T-helper 2 cell (primary cell): ENCODE measurements at places on chromosomes 3 and 15.

DNA sequence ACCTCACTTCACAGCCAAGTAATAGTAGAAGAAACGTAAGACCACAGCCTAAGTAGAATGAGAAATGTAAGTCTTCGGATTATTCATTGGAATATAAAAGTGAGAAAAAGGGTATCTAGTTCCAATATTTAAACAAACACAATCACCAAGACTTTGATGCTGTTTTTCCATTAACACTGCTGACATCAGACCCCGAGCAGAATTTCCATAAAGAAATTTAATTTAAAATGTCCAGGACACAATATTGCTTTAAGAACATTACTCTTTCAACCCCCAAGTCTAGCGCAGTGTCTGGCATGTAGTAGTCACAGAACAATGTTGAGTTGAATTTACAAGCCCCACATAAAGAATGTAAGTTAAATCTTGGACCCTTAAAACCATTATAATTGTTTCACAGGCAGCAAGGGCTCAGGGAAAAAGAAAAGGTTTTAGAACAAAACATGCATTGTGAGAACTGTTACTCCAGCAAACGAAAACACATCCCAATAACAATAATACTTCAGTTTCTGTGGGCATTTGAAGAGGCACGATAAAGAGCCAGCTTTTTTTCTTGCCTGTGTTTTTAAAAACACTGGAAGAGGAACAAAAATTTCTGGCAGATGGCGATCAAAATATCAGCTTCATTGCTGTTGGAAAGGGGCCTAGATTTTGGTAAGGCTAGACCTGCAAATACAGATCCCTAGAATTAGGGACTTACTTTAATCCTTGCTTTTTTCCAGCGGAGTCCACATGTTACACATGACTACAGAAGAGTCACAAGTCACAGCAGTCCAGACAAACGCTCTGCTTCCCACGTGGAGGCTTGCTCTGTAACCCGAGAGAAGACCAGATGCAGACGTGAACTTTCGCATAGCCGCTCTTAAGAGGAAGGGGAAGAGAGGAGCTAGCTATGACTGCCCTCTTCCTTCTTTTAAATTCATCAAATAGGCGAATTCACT is 77.9 kb upstream of the IGSF10 start:
- DNase-seq, result no peak

GRCh38 chr15:90174140-90174875 is 26.8 kb upstream of the SEMA4B start:
- no peak for DNase-seq

DNA sequence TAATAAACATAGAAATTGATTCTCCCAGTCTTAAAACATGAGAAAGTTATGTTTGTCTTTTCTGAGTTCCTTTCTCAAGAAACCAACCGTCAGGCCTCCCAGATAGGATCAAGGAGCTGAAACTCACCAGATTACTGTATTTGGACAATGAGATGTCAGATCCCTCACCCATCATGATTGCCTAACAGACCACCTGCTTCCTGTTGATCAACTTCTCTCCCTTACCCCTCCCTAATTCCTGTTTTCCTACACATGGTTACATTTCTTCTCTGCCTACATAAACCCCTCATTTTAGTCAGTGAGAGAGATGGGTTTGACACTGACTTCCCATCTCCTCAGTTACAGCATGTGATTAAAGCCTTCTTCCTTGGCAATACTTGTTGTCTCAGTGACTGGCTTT is 917.5 kb downstream of the FHIT start:
- no peak for DNase-seq

DNA sequence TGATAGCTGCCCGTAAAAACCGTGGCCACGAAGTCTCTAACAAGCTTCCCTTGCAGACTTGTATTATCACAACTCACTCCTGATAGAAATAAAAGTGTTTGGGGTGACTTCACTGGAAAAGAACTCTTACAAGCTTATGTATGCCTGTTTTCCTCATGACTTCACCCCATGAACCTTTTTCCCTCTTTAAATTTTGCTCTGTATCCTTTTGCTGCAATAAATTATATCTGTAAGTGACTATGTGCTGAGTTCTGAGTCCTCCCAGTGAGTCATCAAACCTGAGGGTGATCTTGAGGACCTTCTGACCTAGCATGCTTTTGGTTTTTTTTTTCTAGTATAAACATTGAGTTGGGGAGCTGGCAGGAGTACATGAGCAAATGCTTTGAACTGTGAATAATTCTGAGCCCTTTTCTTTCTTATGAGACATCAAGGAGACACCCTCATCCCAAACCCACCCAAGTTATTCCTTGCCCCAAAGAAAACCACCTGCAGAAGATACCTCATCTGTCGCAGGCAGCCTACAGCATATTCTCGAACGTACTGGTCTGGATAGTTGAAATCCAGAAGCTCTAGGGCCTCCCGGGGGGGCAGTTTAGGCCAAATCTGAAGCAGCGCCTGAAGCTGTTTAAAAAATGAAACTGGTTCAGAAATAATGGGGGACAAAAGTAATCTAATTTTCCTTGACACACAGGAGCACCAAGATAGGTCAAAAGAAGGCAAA is 85.9 kb downstream of the FAIM start:
- DNase-seq, result no peak

DNA sequence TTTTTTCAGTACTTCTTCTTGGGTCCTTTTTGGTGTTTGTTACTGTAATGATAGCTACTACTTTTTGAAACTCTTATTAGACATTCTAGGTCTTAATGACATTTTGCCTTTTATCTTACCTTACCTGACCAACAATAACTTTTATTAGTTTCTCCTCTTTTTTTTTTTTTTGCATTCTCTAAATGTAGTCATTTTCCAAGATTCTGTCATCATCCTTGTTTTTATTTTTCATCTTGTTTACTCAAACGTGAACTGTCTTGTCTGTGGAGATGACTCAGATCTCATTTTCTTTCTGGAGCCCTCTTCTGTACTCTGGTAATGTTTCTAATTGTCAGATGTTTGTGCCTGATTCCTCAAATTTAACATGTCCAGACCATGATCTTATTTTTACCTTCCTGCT is 2.9 kb downstream of the ABHD5 start:
- no peak for DNase-seq

GRCh38 chr3:141556034-141556433 is 69.2 kb downstream of the RASA2 start:
- no peak for DNase-seq

DNA sequence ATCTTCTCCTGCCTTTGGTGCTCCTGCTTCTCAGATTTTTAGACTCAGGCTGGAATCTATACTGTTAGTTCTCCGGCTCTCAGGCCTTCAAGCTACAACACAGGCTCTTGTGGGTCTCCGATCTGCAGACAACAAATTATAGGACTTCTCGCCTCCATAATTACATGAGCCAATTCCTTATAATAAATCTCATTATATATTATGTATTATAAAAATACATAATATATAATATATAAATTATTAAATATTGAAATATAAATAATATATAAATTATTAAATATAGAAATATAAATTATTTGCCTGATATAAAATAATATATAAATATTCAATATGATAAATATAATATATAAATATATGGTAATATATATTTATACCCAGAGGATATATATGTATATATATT is 1214.0 kb downstream of the ROBO2 start:
- no peak for DNase-seq

GRCh38 chr15:58770519-58770856 is 614 bp upstream of the MINDY2 start:
- peak; percentile 71 for DNase-seq

GRCh38 chr3:142318331-142318730 is 92.9 kb upstream of the GK5 start:
- no peak for DNase-seq

- DNase-seq, result no peak
Observed at GRCh38 chr3:50210510-50211367, 5.7 kb downstream of the SLC38A3 start.

- DNase-seq, result no peak
Observed at GRCh38 chr15:47750740-47751262, 33.5 kb downstream of the SEMA6D start.

DNA sequence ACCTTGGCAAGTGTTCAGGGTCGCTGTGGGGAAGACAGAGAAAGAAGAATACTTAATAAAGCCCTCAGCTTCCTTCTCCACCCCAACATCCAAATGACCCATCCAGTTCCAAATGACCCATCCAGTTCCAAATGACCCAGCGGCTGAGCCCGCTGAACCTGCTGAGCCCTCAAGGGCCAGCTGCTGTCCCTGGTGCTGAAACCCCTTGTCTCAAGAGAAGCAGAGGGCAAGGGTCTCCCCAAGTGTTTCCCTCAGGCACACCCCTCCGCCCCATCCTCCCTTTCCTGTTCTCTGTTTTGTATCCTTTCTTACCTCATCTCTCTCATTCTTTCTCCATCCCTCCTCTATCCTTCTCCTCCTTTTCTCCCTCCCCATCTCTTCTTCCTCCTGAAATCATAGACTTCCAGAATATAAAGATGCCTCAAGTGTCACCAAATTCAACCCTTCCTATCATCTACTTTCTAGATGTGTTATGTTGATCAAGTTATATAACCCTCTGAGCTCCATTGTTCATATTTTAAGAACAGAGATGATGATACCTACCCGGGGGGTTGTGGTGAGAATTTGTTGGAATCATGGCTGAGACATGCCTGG is 29.0 kb downstream of the CCDC33 start:
- DNase-seq, result no peak

DNA sequence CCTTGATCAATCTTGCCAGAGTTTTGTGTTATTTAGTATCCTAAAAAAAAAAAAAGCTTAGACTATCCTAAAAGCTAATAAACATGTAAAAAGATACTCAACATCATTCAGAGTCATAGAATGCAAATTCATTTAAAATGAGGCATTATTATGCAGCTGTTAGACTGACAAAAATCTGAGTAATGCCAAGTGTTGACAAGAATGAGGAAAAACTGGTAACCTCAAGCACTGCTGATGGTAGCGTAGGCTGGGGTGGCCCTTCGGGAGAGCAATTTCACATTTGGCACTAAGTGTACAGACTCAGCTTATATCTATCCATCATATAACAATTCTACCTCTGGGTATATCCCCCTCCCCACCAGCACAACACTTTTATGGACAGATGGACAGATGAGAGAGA is 280.4 kb downstream of the RAP2B start:
- peak; percentile 31 for DNase-seq

DNA sequence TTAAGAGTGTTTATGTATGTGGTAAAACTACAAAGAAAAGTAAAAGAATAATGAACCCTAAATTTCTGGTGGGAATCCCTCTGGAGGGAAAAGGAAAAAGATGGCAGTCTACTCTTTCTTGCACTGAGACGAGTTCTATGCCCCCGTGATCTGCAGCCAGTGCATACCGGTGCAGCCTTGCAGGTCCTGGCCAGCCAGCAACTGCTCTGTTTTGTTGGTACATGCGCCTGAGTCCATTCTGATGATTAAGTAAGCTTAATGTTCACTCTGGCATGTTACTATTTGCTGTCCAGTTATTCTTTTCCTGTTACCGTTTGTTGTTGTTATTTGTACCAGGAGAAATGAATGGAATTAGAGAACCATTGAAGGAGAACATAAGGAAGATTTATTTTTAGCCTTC is 95.1 kb upstream of the TMC3 start:
- DNase-seq, result no peak

DNA sequence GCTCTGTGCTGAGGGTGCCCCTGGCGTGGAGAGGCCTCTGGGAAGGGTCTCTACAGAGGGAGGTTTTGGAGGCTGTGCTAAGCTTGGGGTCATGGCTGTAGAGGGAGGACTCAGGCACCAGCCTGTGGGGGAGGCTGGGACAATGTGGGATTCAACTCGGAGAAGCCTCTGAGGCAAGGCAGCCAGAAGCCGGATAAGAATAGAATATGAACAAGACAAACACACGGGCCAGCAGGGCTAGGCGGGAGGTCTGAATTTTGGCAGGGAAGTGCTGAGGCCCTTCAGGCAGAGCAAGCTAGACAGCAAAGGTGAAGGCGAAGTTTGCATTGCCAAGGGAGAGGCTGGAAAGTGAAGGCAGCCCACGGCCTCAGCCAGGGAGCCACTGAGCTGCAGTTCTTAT is 612.1 kb upstream of the NR2F2 start:
- no peak for DNase-seq

DNA sequence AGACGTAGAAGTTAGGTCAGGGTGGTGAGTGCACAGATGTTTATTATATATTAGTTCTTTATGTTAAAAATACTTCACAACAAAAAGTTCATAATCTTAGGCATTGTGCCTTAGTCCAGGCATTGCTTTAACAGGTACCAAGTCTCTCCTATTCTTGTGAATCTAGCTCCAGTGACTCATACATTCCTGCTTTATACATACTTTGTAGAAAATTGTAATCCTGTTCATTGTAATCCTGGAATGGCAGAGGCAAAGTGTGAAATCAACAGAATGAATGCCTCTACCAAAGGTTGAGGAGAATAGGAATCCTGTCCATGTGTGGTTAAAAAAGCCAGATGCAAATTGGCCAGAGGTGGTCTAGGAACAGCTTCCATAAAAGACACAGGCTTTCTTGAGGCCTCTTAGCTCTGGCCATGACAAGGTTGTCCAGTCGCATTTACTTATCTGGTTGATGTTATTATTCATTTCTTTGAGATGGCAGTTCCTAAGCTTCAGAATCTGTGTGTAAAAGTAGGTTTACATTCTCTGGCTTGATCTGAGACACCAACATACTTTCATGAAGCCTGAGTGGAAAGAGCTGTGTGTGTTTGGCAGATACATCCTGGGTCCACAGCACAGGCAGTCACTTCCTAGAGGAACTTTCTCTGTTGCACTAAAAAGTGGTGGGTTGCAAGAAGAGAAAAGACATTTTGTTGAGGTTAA is 109.0 kb downstream of the CDIN1 start:
- DNase-seq, result no peak

- DNase-seq, result peak; percentile 83
Observed at GRCh38 chr3:10008588-10009344, 17.5 kb upstream of the FANCD2 start.

DNA sequence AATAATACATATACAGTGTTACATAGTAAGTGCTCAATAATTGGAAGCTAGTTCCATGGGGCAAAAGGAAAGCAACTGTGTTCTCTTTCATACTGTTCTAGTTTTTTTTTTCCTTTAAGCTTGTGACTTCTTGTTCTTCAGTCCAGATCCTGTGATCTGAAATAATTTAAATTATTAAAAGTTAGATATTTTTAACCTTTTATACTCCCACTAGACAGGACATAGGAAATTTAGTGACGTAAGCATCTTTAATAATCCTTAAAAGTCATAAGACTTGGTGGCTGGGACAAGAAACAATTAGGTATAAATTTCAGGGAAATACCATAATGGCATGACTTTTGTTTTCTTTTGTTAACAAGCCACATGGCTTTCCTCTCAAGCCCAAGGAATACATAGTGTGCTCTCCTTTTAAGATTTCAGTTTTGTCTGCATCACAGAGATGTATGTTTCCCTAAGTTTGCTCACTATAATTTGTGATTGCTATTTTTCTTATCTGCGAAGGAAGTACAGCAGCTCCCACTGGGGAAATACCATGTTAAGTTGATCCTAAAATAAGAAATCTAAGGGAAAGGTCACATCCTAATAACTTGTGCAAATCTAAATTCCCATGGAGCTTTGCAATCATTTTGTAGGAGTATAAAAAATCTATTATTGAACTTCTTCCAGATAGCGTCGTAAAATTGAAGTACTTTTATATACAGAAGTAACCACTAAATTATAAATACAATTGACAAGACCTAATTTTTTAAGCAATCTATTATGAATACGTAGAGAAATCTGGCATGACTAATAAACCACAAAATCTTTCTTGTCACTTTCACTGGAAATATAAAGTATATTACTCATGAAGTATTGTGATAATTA is 30.1 kb downstream of the PPARG start:
- DNase-seq, result no peak

- DNase-seq, result no peak
Observed at GRCh38 chr3:59753808-59754450, 704.1 kb upstream of the CFAP20DC start.

GRCh38 chr15:87741350-87741749 is 515.2 kb downstream of the NTRK3 start:
- no peak for DNase-seq
